Nephron progenitor cell (in vitro differentiated cells): ENCODE measurements at places on chromosomes 13 and 19.

GRCh38 chr13:29868581-29868980, 18.2 kb upstream of the UBL3 start:
- no peak for DNase-seq

- no peak for DNase-seq
Observed at GRCh38 chr19:34320277-34320676, 44.7 kb upstream of the GPI start.

DNA sequence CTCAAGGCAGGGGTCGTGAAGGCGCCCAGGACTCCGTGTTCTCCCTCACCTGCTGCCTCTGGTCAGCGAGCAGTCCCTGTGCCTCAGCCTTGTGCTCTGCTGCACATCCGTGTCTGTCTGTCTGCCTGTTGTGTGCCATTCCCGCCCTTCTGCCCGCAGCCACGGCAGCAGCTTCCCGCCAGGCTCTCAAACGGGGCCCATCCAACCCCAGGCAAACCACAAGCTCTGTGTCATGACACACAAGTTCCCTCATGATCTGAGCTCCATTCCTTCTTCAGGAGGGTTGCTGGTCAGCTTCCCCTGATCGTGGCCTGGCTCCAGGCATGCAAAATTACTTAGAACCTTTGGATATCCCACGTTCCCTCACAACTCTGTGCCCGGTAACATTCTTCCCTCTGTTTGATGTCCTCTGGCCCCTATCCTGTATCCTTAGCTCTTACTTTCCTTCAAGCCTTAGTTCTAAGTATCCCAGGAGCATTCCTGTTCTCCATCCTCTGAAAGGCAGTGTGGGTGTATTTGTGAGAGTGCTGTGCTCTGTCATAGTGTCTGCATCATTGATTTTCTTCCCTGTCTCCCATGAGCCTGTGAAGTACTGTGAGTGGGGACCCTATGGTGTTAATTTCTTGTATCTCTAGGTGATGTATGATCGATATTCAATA, 3.2 kb downstream of the GPR183 start:
- DNase-seq = no peak

DNA sequence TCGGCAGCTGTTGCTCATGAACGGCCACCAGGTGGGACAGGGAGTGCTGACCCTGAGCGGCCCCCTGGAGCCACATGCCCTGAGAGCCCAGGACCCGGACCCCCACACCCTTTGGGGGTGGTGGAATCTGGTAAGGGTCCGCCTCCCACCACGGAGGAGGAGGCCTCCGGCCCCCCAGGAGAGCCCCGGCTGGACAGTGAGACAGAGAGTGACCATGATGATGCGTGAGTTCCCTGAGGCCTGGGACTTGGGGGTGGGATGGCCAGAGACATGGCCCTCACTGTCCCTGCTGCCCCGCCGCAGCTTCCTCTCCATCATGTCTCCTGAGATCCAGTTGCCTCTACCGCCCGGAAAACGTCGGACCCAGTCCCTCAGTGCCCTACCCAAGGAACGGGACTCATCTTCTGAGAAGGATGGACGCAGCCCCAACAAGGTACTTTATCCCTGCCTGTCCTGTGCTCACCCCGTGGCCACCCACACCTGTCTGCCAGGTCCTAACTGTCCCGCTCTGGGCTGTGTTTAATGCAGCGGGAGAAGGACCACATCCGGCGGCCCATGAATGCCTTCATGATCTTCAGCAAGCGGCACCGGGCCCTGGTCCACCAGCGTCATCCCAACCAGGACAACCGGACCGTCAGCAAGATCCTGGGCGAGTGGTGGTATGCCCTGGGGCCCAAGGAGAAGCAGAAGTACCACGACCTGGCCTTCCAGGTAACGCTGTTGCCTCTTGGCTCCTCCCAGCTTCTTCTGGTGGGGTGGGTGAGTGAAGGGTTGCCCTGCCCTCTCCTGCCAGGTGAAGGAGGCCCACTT, 14.7 kb upstream of the PRR19 start:
- no peak for DNase-seq

DNA sequence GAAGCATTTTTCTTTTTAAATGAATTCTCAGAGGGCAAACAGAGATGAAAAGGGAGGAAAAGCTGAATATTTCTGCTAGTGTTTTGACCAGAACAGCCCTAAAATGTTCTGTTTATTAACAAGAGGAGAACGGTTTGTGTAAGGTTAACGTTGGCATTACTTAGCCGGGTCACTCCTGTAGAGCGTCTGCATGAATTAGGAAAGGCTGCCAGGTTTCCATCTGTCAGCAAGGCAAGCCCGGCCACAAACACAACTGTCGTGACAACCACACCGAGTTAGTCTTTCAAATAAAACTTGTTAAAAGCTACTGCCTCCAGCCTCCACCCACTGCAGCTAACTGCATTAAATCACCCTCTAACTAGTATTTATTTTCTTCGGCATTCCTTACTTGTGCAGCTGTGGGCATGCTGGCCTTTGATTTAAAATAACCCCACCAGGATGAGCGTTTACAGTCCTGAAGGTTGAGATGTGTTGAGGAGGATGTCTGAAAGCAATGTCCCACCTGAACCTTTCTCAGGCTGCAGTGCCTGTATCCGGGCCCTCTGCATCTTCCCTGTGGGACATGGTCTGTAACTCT, 527.9 kb downstream of the FGF9 start:
- DNase-seq = no peak

GRCh38 chr13:98004107-98004506, 50.6 kb downstream of the IPO5 start:
- DNase-seq = no peak

GRCh38 chr19:31350693-31351055, 1.4 kb upstream of the TSHZ3 start:
- DNase-seq = peak; percentile 76

GRCh38 chr13:67318398-67318797, 88.3 kb upstream of the PCDH9 start:
- no peak for DNase-seq

GRCh38 chr13:75740031-75740430, 103.9 kb downstream of the LMO7 start:
- DNase-seq = no peak

GRCh38 chr19:57212109-57212508, 18.7 kb upstream of the AURKC start:
- no peak for DNase-seq

- peak; percentile 37 for DNase-seq
Observed at GRCh38 chr19:41175801-41176777, 16.9 kb upstream of the CYP2S1 start.

- no peak for DNase-seq
Observed at GRCh38 chr13:112183532-112184090, 116.7 kb downstream of the SOX1 start.

GRCh38 chr13:60584976-60585375, 188.0 kb downstream of the TDRD3 start:
- peak; percentile 7 for DNase-seq

- DNase-seq = no peak
Observed at GRCh38 chr19:41758846-41759245, 3.5 kb downstream of the CEACAM6 start.

DNA sequence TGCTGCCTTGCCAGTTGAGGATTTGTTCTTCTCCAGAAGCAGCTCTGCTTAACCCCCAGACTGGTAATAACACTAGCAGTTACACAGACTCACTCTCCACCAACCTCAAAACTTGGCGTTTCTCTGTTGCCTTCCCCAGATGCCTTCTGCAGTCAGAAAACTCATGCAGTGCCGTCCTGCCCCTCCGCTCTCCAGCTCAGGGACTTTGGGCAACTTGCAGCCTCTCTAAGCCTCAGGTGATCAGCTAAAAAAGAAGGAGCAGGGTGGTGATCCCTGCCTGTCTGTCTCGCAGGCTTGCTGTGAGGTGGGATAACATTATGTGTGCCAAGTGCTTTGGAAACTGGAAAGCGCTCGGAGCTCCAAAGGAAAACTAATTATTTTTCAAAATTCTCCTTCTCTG, 391.6 kb downstream of the HS6ST3 start:
- no peak for DNase-seq

DNA sequence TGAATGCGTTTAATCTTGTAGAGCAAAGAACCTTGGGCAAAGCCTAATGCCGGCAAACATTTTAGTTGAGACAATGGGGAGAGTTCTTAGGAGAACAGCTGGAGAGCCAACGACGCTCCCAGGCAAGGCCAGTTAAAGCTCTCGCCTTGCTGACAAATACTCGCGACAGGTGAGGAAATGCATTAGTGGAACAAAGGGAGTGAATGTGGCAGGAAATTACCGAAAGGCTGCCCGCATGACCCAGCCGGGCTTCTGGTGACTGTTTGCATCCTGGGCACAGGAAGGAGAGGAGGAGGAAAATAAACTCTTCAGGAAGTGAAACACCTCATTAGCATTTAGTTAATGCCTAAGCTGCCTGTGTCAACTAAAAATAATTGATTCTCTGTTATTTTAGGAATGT, 74.6 kb downstream of the SHISA2 start:
- no peak for DNase-seq

- DNase-seq = no peak
Observed at GRCh38 chr13:98809345-98809777, 56.9 kb upstream of the SLC15A1 start.

DNA sequence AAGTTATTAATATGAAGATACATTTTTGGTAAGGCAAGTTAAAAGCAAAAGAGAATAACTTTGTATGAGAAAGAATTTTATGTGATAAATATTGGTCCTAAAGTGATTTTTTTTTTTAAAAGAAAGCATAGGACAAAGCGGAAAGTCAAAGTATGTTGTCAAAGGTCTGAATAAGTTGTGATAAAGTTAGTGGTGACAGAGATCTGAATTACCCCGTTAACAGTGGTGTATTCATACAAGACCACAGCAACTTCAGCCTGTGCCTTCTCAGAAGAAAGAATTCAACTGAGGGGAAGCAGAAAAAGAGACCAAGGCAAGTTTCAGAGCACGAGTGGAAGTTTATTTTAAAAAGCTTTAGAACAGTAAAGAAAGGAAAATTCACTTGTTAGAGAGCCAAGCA, 19.0 kb upstream of the ZNF566 start:
- DNase-seq = no peak

DNA sequence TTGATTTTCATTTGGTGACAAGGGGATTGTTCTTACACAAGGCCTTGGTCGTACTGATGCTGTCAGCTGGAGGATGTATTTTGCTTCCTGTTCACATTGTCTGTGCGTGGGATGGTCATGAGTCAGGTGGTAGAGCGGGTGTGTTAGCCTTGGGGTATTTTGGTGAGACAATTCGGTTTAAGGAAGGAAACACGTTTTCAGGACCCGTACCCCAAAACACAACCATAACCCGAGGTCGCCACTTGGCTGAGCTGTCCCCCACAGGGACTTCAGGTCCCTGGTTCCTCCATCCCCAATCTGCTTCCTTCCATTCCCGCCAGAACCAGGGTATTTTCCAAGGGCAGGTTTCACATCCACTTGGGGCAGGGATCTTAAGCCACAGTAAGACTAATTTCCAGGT, 15.0 kb downstream of the MYO9B start:
- no peak for DNase-seq

DNA sequence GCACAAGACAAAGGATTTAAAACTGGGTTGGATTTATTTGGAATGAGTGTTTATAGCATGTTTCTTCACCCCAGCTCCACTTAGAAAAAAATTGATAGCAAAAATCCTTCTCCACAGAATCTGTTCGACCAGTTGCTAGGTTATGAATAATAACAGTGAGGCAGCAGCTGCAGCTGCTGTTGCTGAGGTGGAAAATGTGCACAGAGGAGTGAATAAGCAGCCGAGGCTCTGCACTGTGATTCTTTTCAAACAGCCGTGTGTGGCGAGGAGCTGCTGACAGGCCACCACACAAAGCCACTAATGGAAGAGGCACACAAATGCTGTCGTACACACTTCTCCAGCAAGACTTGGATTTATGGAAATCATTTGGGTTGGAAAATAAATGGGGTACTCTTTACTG, 6.4 kb upstream of the RASL11A start:
- DNase-seq = no peak

GRCh38 chr13:38582133-38582532, 104.7 kb upstream of the FREM2 start:
- DNase-seq = peak; percentile 12

DNA sequence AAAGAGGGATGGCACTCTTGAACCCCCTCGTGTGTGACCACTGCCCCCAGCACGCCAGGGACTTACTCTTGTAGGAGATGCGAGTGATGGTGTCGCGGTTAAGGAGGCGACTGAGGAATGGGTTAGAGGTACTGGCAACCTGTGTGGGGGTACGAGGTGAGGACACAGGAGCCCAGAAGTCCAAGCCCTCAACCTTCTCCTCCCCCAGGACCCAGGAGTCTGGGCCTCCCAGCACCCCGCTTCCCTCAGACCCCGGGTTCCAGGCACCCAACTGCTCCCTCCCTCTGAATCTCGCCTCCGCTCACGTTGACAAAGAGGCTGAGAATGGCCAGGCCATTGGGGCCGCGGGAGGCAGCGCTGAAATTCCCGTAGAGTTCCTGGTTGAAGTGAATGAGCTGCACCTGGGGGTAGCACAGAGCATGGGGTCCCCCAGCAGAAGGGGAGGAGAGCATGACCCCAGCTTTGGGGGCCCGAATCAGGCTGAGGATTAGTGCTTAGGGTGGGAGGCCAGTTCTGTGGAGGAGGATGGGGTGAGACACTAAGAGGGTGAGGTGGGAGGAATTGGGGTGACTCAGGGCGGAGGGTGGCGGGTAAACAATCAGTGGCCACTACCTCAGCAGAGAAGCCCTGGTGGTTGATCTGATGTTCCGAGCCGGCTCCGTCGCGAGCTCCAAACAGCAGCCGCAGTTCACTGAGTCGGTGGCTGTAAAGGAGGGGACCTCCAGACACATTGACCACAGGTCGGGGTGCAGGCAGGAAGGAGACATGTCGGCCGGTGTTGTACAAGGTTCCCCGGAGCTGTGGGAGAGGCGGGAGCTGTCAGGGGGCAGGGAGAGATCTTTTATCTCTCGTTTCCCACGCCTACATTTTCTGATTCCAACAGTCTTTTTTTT, 2.5 kb upstream of the DBP start:
- DNase-seq = no peak

DNA sequence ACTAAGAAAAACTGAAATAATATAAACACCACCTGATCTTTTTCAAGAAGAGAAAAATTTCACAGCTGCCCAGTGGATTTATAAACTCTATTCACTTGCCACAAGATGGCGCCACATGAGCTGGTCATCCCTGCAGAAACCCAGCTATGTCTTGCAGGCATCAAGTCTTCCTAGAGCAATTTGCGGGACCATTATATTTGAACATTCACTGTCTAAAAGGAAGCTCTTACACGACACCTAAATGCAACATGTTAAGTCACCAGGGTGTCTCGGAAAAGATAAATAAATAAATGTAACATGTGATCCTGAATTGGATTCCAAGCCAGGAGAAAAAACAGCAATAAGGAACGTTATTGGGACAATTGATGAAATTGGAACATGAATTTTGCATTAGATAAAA, 20.3 kb upstream of the AKT2 start:
- DNase-seq = peak; percentile 83

- peak; percentile 70 for DNase-seq
Observed at GRCh38 chr19:33419788-33420130, 46.2 kb downstream of the CEBPG start.
